ENCODE measurements at places on chromosomes 3 and 15.

GRCh38 chr15:50641318-50641717 is 45.3 kb downstream of the TRPM7 start:
- DNase-seq: no peak

GRCh38 chr3:19254189-19254588 is 105.9 kb downstream of the KCNH8 start:
- DNase-seq: no peak

DNA sequence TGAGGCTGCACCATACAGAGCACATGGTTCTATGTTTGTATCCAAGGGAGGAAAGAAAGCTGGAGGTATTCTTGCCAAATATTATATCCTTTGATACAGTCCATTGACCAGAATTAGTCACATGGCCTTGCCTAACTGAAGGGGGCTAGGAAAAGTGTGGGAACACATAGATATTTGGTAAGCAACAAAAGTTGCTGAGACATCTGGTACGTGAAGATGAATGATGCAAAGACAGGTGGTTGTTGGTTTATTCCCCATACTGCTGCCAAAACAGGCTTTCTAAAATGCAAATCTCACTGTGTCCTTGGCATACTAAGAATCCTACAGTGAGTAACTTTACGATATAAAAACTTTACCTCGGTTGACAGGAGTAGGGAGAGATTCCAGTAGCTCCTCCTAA is 162.2 kb downstream of the VGLL3 start:
- no peak for DNase-seq

DNA sequence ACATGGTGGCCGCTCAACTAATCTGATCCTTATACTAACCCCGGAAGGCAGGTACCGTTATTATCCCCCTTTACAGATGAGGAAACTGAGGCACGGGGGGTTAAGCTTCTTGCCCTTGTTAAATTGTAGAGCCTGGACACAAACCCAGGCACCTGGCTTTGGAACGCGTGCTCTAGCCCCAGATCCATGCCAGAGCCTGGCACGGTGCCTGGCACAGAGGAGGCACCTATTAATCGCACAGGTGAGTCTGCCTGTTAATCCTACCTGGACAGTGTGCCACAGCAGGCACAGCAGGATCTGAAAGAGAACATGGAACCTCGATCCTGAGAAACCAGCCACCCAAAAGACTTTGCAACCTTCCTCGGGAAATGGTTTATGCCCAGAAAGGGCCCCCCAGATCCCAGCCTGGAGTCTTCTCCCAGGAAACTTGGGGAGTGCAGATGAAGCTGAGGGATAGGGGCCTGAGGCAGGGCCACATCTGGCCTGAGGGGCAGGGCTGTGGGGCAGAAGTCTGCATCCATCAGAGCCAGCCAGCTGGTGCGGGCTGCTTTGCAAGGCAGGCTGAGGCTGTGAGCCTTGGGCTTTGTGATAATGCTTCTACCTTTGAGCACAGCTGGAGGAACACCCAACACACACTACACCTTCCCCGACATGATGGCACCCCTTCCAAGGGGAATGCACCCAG is 55.3 kb upstream of the SLC6A1 start:
- no peak for DNase-seq

GRCh38 chr3:126927846-126928245 is 55.1 kb upstream of the PLXNA1 start:
- no peak for DNase-seq

- DNase-seq: no peak
Measured at GRCh38 chr15:27222479-27222878, 251.5 kb downstream of the GABRG3 start.

- DNase-seq: no peak
Measured at GRCh38 chr3:107599772-107600145, 77.0 kb downstream of the BBX start.

DNA sequence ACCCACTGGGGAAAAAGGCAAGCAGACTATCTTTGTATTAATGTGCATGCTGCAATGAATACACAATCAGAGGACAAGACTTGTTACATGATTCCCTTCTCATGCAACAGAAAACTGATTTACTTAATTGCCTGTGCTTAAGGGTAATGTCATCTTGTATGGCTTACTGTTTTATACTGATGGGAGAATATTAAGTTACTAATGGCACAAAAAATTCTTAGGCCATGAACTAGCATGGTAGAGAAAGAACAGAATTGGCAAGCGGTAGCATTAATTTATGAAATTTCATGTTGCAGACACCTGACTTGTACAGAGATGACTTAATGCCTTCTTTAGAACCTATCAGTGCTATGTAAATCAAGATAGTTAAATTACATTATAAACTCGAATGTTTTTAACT is 282.3 kb downstream of the CNTN3 start:
- DNase-seq: no peak

- no peak for DNase-seq
Measured at GRCh38 chr15:67241132-67241855, 13.2 kb downstream of the AAGAB start.

DNA sequence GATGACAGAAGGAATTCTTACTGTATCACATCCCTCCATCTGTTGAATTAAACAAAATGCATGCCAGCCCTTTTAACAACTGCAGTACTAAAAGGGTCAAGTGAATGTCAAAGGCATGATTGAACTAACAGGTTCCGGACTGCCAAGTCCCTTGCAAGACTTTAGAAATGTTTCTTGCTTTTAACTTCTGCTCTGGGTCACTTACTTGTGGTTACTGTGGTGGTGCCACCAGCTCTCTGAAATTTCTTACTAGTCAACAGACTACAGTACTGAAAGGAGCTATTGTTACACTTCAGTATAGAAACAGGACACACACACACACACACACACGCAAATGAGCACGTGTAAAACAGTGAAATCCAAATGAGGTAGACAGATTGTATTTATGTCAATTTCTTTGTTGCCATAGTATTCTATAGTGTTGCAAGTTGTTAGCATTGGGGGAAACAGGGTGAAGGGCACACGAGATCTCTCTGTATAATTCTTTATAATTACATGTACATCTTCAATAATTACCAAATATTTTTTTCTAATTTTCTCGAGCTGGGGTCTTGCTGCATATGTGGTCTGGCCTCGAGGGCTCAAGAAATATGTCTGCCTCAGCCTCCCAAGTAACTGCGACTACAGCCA is 79.9 kb upstream of the SLC25A26 start:
- DNase-seq: no peak

- no peak for DNase-seq
Measured at GRCh38 chr3:71813704-71814103, 28.8 kb upstream of the PROK2 start.

- DNase-seq: no peak
Measured at GRCh38 chr3:177473184-177473583, 275.9 kb upstream of the TBL1XR1 start.

DNA sequence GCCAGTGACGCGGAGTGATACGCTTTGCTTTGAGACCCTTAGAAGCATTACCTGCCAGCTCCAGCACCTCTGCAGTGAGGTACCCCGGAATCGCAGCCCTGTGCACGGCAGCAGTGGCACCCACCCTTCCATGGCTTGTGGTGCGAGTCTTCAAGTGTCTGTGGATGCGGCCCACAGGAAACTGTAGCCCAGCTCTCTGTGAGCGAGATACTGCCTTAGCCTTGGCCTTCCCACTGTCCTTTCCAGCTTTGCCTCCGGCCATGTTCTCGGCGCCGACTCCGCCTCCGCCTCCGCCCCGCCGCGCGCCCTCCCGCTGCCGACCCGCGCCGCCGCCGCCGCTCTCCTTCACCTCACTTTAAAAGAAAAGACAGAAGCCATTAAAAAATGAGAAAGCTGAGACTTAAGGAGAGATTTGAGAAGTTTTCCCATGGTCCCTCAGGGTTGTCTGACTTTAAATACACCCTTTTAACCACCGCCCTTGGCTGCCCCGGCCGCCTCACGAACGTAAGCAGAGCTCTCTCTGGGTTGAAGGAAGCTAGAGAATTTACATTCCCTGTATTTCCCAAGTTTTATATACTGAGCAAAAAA is 78.5 kb upstream of the FAM174B start:
- DNase-seq: no peak

DNA sequence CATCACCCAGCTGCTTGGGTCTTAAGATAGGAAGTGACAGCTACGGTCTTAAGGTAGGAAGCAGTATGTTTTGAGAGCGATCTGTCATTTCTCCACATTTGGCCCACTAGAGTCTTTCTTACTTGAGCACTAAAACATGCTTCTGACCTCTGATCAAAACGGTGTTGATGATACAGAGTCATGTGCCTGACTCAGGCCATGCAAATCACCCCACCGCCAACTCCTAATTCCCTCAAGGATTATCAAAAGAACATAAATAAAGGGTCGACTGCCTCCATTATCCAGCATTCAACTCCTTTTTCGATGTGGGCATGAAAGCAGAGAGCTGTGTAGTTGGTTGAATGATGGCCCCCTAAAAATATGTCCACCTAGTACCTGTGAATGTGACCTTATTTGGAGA is 201.7 kb upstream of the PROK2 start:
- DNase-seq: no peak

- no peak for DNase-seq
Measured at GRCh38 chr3:39501968-39502837, 34.7 kb downstream of the MOBP start.

- DNase-seq: no peak
Measured at GRCh38 chr3:157493627-157494550, 9.3 kb downstream of the VEPH1 start.

- no peak for DNase-seq
Measured at GRCh38 chr3:188845514-188845913, 326.3 kb upstream of the TPRG1 start.

DNA sequence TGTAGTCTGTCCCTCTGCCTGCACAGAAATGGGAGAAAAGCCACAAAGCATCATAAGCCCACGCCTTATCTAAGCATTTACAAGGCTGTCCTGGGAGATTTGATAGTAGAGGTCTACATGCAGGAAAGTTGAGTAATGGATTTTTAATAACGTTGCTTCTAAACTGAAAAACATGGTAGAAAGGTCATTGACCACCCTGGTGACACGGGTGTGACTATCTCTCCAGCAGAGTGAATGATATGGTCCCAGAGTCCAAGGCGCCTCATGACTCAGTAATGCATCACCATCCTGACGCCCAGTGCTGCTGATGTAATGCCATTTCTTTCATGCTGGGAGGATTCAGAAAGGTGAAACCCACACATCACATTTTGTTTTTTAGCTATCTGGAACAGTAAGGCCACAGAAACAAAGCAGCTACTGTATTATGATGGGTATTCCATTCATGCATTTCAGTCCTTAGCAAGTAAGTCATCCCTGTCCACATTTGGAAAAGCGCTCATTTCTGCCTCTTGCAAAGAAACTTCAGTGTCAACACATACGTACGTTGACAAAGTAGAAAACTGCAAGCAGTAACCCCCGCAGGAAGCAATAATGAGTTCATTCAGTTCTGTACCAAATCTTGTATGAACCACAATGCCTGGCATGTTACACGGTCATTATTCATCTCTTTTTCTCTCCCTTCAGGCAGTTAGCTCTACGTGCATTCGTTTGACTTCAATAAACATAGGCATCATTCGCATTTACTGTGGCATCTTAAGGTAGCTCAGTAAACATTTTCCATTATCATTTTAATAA is 483.5 kb downstream of the GABRG3 start:
- no peak for DNase-seq

DNA sequence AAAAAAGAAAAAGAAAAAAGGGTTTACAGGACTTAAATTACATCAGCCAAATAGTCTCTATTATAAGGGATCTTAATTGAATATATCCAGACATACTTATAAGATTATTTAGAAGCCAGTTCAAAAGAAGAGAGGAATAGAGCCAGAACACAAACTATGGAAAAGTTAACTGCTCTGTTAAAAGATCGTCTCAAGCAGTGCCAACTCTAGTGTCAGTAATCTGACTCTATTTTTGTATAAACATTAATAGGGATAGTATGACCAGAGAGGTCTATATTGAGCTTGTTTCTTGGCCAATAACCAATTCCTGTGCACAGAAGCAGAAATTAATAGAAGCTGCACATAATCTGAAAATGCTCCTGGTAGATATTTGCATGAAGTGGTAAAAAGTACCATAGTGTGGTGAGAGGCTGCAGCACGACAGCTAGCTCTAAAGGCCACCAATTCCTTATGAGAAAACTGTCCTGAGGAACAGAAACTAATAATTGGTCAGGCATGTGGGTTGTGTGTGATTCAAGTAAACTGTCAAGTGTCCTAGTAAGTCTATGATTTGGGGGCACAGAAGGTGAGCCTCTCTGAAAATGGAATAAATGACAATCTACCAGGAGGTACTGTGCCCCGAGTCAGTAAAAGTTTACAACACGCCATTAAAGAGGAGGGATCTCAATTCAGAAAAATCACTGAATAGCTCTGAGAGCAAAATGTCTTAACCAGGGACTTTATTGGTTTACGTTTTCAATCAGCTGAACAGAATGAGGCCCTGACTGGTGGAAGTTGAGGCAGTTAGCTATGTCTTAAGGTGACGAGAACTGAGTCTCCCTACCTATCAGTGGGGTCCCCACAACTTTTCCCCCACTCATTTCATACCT is 51.5 kb upstream of the NANOGP8 start:
- no peak for DNase-seq

GRCh38 chr3:134742202-134742601 is 52.9 kb upstream of the EPHB1 start:
- DNase-seq: no peak

DNA sequence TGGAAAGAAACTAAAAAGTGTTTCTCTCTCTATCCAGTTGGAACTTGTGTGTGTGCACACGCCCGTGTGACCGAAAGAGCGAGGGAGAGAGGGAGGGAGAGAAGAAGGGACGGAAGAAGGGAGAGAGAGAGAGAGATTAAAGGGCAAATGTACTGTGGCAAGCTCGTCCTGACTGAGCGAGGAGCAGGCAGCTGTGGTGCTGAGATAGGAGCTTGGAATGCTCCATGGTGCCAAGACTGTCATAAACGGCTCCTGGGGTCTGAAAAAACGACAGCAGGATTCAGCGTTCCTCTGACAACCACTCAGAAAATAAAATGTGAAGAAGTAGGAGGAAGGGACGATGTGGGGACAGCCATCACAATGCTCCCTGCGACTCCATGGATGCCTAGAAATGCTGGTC is 276.0 kb downstream of the SV2B start:
- no peak for DNase-seq

GRCh38 chr3:56205406-56205805 is 262.9 kb downstream of the ERC2 start:
- no peak for DNase-seq

GRCh38 chr15:78933823-78934654 is 10.8 kb downstream of the CTSH start:
- DNase-seq: no peak

DNA sequence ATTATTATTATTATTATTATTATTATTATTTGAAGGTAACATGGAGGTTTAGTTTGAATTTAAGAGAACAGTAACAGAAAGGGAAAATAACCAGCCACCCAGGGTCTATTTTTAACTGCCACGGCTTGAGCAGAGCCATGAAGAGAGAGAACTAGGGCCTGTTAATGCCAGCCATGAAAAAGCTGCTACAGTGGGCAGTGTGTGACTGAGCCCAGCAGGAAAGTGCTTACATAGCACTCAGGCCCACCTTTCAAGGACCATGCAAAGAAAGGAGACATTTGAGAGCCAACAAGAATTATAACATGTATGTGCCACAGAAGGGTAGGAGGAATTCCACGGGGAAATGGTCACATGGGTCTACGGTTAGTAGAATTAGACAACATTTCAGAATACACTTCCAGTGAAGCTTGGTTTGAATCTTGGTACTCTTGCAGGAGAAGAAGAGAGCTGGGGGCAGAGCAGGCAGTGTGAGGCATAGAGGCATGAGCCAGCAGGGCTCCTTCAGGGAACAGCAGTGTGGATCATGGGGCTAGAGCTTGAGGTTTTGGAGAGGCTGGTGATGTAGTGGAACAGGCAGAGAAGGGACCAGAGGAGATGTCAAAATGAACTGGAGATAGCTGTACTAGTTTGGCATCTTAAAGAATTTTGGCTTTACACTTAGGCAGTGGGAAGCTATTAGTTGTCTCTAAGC is 140.7 kb downstream of the CMSS1 start:
- no peak for DNase-seq

Data from activated gamma-delta T cell (primary cell).